ENCODE measurements at places on chromosomes 7 and 10.
A peak's percentile ranks its signal among the peaks of the same experiment; 100 is the strongest.

- DNase-seq = no peak
These were observed 2.6 kb upstream of the GAD2 start for GRCh38 chr10:26214004-26214403.

GRCh38 chr7:2518737-2519118, 846 bp upstream of the LFNG start:
- no peak for DNase-seq

- DNase-seq = no peak
These were observed 82.7 kb upstream of the ADAM12 start for GRCh38 chr10:126470991-126471390.

DNA sequence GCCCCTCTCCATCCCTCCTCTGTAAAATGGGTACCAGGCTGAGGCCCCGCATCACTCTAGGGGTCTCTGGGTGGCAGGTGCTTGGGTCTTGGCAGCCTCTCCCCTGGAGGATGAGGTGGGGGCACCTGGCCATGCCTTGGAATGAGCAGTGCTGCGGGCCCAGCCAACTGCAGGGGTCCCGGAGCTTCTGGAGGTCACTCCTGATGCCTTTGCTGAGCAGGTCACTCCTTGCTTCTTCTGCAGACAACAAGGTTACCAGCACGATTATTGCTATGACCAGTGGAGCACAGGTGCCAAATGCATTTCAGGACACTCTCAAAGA, 22.4 kb upstream of the ZNF488 start:
- no peak for DNase-seq

- DNase-seq = no peak
These were observed 27.3 kb downstream of the AHCYL2 start for GRCh38 chr7:129252128-129252527.

DNA sequence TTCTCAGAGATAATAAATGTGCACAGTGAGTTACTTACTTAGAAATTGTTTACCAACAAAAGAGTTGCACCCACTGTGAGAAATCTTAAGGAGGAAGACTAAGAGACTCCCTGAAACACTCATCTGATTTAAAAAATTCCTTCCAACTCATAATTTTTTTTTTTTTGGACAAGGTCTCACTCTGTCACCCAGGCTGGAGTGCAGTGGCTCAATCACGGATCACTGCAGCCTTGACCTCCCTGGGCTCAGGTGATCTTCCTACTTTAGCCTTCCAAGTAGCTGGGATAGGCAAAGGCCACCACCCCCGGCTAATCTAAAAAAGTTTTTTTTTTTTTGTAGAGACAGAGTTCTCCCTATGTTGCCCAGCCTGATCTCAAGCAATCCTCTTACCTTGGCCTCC, 36.0 kb downstream of the MALSU1 start:
- no peak for DNase-seq

DNA sequence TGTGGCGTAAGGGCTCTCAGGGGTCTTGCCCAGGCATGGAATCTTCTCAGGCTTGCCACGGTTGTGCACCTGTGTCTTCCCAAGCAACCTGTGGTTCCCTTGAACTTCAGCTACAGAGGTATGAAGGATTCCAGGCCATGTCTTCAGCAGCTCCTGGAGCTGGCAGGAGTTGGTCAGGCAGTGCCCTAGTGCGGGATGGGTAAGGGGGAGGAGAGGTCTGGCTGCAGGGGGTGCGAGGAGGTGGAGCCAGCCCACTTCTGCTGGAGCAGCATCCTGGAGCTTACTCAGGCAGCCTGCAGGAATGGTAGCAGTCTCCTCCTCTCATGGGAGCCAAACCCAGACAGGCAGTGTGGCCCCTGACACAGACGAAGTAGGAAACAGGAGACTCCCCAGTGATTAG, 3.8 kb upstream of the TRIL start:
- no peak for DNase-seq

- no peak for DNase-seq
These were observed 19.4 kb upstream of the PDGFA start for GRCh38 chr7:538764-539685.

GRCh38 chr10:71799112-71799511, 25.8 kb upstream of the VSIR start:
- DNase-seq = no peak

DNA sequence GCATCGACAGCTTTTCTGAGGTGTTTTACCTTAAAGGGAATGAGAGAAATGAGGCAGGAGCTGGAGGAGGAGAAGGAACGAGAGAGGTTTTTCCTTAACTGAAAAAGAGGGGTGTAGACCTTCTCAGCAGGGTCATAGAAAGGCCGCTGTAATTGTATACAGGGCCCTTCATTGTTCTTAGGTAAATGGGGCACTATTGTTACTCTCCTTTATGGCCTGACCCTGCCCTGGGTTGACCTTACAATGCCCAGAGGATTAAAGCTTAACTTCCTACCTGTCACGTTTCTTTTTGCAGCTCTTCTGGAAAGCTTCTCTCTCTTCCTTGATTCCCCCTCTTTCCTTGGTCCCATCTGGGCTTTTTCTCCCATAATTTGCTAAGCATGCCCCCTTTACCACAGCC, 13.7 kb upstream of the PDLIM1 start:
- no peak for DNase-seq

DNA sequence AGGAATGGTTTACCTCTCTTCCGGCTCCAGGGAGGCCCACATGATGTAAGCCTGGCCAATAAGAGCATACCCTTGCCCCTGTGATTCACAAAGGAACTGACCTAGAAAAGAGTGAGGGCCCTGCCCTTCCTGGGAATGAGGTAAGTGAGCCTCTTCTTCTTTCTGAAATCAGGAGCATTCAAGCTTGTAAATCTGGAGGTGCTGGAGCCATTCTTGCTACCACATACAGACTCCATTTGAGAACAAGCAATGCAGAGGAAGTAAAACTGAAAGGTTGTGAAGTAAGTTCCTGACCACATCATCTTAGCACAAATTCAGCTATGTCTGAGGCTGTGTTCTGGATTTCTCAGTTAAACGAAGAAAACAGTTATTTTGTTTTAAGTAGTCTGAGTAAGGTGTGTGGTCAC, 132.2 kb downstream of the CD36 start:
- no peak for DNase-seq

GRCh38 chr7:55521512-55521911, 50.8 kb downstream of the VOPP1 start:
- DNase-seq = no peak

GRCh38 chr10:3893901-3894563, 109.0 kb upstream of the KLF6 start:
- no peak for DNase-seq

DNA sequence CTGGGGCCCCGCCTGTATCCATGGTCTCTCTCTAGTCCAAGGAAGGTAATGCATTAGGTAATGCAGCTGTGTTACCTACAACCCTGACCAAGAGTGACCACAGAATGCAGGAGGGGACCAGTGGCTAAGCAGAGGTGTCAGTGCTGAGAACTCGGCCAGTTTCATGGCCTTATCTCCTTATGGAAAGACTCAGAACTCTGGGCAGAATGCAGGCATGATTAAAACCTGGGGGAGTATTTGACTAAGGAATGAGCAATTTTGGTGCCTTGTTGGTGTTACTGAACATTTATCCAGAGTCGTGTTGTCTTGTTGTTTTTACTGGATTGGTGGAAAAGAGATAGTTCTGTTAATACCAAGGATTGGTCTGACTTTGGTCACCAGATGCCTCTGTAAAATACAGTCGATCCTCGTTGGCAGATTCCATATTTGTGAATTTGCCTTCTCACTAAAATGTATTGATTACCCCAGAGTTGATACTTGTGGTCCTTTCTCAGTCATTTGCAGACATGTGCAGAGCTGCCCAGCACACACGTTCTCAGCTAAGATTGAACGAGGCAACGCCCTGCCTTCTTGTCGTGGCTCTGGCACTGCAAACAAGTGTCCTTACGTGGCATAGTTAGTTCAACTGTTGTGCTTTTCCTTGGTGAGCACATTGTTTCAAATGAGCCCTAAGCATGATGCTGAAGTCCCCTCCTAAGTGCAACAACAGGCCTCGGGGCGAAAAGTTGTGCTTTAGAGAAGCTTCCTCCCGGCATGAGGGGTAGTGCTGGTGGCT, 135.7 kb upstream of the BTBD16 start:
- no peak for DNase-seq

GRCh38 chr10:104488439-104488832, 134.8 kb downstream of the CFAP58 start:
- no peak for DNase-seq

- DNase-seq = no peak
These were observed 31.2 kb upstream of the INPP5F start for GRCh38 chr10:119694608-119695007.

- no peak for DNase-seq
These were observed 1.1 kb downstream of the DDIT4 start for GRCh38 chr10:72274730-72275350.

DNA sequence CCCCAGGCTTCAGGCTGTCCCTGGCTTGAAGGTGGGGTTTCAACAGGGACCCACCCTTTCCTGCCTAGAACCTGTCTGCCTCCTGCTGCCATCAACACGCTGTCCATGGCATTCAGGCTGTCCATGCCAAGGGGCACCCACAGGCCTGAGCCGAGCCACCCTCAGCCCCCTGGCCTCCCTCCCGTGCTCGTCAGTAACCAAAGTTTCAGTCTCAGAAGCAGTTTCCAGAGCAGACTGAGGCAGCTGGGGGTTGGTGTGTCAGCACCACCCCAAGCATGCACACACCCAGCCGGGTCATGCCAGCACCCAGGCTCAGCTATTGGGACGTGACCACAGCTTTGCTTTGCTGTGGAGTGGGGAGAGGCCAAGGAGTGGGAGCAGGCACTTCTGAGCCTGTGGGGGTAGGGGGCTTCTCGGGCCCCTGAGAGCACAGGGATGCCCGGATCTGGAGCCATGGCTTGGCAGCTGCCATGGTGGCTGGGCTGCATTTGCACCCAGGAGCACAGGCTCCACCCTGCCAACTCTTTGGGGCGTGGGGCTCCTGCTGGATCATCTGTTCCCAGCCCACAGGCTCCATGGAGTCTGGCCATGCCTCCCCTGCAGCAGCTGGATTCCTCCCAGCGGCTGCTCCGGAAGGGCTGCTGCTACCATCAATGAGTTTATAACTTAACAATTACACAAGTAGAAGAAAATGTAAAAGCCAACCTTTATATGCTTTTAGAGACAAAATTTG, 314.5 kb upstream of the SEMA3C start:
- no peak for DNase-seq

GRCh38 chr7:106223156-106223555, 61.6 kb downstream of the NAMPT start:
- no peak for DNase-seq

DNA sequence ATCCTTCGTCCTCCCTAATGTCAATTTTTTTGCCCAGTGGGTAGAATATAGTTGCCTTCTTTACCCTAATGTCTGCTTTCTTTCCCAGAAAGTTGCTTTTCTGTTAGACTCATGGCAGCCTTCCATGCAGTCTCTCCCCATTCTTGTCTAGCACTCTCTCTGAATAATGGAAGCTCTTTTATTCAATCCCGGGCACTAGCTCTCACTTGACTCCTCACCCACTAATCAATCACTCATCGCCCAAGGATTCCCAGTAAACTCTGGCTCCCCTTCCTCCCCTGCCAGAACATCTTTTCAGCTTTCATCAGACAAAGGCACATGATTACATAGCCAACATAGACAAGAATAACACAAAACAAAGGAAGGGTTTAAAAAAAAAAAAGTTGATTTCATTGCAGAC, 100.2 kb upstream of the RELN start:
- no peak for DNase-seq

- no peak for DNase-seq
These were observed 92.6 kb downstream of the DGKI start for GRCh38 chr7:137753948-137754851.

GRCh38 chr10:44981172-44982113, 2.8 kb upstream of the DEPP1 start:
- DNase-seq = peak; percentile 52
